ENCODE measurements at places on chromosomes 16 and 17. TPM values are rescaled to one million over a fixed set of nuclear protein-coding genes. Genes with fewer than 3 reads are reported as not detected.

DNA sequence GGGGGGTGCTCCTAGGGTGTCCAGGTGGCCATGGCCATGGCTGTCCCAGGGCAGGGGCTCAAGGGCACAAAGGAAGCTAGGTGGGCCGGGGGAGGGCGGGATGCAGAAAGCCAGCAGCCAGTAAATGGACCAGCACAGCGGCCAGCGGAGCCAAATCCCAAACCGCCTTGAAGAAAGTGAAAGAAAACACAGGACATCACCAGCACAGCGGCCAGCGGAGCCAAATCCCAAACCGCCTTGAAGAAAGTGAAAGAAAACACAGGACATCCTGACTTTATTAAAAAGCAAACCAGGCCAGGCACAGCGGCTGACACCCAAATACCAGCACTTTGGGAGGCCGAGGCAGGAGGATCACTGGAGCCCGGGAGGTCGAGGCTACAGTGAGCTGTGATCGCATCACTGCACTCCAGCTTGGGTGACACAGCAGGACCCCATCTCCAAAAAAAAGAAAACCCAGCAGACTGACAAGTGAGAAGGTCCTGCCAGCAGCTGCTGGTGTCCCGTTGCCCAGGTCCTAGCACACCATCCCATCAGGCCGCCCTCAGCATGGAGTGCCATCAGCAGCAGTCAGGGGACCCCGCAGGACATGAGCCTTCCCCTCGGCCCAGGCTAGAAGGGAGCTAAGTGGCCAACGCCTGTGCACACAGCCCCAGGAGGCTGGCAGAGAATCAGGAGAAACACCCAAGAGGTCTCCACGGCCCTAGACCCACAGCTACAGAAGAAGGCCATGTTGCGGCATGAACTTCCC is 17.0 kb downstream of the SLC38A10 start:
- no peak for DNase-seq

- DNase-seq = no peak
Measured at GRCh38 chr17:29592850-29593551, at the start of gene ANKRD13B. TSS of gene ANKRD13B (plus strand) at chr17:29593132. CDS start at chr17:29593622, 490 bp downstream.

- DNase-seq = no peak
Measured at GRCh38 chr17:56217921-56218320, 64.6 kb downstream of the ANKFN1 start.

- DNase-seq = no peak
Measured at GRCh38 chr16:81327447-81328196, 12.9 kb downstream of the GAN start.

DNA sequence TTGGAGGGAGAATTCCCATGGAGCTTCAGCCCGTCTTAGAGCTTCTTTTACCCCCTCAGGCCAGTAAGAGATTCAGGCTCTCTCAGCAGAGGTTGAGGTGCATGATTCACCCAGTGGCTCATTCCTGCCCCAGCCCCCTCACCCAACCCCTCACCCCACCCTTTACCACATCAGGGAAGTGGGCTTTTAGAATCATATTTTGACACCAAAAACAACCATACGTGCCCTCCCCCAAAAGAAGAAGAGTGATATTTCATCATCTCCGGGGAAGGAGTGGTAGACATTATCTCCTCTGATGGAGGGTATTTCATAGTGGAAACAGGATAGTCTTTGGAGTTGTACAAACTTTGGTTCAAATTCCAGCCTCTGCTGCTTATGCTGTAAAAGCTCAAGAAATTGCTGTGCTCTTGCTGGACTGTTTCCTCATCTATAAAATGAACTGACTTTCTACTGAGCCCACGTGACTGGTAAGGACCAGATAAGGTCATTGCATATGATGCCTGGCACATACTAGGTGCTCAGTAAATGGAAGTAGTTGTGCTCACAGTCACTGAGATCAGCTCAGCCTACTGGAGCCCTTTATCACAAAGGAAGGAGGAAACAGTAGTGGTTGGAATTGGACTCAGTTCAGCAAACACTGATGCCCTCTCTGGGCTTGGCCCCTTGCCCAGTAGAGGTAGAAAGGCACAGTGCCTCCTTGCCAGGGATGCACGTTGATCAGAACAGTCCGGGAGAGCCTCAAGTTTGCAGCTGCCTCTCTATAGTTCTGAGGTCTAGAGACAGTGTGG is 18.3 kb upstream of the CCL5 start:
- peak; percentile 35 for DNase-seq

DNA sequence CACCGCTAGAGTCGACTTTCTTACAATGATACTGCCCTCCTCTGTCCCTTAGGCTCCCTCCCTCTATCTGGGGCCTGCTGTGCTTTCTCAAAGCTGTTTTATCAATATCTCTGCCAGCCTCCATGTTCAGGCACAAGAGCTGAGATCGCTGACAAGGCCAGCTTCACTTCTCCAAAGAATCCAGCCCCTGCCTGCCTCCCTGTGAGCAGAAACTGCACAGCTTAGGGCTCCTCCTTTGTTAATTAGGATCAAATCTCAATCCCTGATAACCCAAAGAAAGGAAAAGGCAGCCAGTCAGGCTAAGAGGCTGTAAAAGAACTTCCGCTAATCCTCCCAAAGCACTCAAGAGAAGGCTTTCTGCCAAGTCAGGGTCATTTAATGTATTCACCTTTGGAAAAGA is 616.0 kb upstream of the CDH11 start:
- no peak for DNase-seq

DNA sequence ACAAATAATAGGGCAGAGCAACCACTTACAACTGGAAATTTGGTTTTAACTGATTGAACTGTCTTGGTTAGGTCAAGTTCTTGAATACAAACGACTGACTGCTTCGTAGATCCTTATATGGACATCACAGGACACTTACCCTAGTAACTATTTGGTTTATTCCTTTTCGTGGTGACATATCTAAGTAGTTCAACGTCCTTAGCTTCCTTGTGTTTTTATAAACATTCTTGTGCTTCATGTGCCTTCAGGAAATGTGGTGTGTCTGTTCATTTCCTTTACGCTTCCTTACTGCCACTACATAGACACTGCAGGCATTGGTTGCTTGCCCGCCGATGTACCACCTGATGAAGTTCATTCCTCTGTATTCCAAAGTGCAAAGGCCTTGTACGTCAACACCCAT is 59.3 kb downstream of the USP10 start:
- DNase-seq = no peak

- DNase-seq = no peak
Measured at GRCh38 chr17:69461951-69462369, 47.5 kb downstream of the MAP2K6 start.

GRCh38 chr17:82486231-82487094 is 27.9 kb downstream of the NARF start:
- DNase-seq = no peak

- DNase-seq = no peak
Measured at GRCh38 chr17:19753051-19753509, 5.0 kb upstream of the ALDH3A1 start.

DNA sequence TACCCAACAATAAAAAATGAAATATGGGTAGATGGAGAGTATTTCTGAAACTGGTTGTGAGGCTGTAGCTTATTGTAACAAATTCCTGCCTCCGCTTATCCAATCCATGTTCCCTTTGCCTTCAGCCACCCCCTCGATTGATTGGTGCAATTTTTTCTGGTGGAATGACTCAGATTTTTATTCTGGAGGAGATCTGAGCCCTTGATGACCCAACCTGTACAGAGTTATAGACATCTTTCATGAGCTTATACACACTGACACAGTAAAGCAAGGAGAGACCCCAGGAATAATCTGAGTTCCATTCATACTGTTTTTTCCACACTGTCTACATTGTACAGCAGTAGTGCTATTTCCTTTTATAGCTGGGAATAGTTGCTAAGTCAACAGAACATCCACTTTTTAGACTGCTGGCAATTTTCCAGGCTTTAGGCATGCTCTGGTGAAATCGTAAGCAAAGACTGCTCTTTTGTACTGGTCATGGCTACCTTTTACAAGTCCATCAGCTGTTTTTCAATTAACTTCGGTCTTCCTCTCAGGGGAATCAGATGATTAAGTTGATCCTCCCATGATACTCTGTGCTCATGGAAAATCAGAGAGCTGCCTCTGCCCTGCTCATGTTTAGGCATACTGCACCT is 30.1 kb downstream of the CCL4 start:
- no peak for DNase-seq

GRCh38 chr17:81389585-81389984 is 5.7 kb upstream of the BAHCC1 start:
- DNase-seq = no peak

- no peak for DNase-seq
Measured at GRCh38 chr17:34714475-34715410, 135.4 kb downstream of the TMEM132E start.

DNA sequence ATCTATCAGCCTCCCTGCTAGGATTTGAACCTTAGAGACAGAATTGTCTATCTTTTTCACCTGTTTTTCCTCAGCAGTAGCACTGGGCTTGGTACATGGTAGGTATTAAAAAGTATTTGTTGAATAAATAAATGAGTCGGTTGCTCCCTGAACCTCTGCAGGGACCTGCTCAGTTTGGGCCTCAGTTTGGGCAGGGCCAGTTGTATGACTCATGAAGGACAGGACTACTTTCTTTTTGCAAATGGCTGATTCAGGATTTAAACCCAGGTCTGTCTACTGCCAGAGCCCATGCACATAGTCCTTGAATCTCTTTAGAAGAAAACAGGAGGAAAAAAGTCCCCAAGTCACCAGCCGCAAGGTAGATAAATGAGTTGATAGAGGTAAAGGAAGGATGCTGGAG is 3.1 kb downstream of the MMP2 start:
- no peak for DNase-seq

DNA sequence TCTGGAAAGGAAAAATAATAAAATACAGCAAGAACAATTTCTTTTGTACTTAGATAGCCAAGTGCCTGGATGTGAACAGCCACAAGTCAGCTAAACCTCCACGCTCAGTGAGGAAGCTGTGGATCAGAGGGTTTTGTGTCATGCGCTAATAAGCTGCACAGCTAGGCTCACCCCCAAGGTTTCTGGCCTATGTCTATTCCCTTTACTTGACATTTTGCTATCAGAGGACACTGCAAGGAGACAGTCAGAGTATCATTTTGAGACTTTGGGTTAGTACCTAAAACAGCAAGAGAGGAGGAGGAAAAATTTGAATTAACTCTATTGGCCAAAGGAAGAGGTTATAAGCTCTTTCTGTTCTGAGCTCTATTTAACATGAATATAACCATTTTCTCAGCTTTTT is 139.3 kb downstream of the KCNJ2 start:
- DNase-seq = no peak

GRCh38 chr16:48109475-48109874 is 46.3 kb downstream of the ABCC12 start:
- DNase-seq = no peak

DNA sequence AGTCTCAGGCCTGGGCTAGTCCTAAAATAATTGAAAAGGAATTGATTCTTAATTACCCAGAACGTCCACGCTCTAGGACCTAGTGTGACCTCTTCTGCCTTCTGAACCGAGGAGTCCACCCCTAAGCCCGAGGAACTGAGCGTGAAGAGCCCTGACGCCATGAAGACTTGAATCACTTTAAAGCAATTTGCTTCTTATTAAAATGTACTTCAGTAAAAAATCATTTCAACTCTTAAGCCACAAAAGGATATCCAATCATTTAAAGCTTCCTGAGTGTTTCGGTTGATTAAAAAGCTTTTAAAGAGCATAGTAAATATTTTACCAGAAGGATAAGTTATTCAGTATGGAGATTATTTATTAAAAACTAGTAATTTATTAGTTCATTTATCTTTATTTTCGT is 11.6 kb downstream of the HSBP1 start:
- no peak for DNase-seq

DNA sequence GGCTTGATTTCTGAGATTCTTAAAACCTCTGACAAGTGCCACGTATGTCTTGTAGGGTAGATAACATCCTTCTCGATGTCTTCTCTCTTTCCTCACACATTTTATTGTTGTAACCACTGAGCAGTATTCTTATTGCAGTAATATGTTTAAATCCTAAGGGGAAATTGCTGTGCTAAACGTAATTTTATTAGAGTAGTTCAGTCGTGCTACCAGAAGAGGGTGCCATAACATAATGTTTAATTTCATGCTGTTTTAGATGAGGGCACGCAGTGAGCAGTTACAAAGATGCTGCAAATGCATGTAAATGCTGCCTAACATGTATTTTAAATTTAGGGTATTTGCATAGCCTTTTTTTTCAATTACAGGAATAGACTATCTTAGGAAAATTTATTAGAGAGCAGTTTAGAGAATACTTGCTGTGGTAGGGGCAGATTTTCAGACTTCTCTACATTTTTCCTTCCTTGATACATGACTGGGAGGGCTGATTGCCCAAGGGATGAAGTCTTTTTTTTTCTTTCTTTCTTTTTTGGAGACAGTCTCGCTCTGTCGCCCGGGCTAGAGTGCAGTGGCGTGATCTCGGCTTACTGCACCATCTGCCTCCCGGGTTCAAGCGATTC is 51.7 kb downstream of the GAN start:
- no peak for DNase-seq

- DNase-seq = no peak
Measured at GRCh38 chr16:24670623-24671454, 58.6 kb upstream of the TNRC6A start.

DNA sequence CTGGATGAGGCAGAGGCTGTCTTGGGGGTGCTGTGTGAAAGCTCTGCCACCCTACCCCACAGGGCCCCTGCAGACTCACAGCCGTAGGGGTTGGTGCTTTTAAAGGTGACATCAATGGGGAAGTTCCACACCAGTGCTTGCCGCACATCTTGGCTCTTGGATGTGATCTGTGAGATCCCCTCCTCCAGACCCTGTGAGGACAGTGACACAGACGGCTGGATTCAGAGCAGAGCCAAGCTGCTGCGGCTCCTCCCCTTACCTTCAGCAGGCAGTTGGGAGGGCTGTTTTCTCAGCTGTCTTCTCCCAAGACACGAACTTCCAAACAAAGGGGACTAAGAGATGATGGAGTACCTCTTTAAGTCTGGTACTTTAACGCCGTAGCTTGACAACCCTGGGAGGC is 4.8 kb downstream of the B9D1 start:
- no peak for DNase-seq

DNA sequence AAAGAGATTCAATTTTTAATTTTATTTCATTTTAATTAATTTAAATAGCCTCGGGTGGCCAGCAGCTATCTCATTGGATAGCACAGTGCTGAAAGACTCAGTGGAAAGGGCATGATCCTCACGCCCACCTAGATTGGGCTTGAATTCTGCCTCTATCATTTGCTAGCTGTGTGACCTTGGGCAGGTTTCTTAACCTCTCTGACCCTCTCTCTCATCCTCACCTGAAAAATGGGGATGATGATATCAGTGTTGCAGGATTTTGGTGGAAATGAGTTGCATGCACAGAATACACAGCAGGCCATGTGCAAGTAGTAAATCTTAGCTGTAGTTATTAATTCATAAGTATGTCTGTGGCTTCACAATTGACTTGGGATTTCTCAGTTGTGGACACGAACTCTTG is 272.4 kb upstream of the XYLT1 start:
- no peak for DNase-seq

Gene PGS1
- total RNA-seq = 348 TPM

Gene TVP23A
- total RNA-seq = 0.30 TPM

Gene CSH1
- total RNA-seq = not detected

Gene MYH13
- total RNA-seq = not detected

Gene ARL5C
- 0.39 TPM for total RNA-seq

Gene KRT28
- total RNA-seq = not detected

Gene DNAI2
- total RNA-seq = 16.1 TPM
